Inflammatory macrophage treated with lipopolysaccharide for 1 hour (primary cell): ENCODE measurements at places on chromosomes 12 and 14.

DNA sequence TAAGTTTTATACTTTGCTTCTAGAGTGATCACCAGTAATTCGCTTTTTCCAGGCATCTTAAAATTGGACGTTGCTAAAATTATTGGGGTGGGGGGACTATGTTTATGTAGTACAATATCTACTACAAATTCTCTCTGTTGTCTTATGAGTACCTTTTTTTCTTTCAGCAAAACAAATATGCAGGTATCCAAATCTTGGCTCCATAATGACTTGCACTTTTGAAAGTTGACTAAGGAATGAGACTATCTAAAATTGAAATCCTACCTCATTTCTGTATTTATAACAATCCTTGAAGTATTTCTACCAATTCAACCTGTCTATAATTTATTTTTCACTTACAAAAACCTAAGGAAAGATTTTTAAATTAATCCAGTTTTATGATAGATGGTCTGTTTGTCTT is 2.4 kb downstream of the DYNC1H1 start:
- no peak for DNase-seq

DNA sequence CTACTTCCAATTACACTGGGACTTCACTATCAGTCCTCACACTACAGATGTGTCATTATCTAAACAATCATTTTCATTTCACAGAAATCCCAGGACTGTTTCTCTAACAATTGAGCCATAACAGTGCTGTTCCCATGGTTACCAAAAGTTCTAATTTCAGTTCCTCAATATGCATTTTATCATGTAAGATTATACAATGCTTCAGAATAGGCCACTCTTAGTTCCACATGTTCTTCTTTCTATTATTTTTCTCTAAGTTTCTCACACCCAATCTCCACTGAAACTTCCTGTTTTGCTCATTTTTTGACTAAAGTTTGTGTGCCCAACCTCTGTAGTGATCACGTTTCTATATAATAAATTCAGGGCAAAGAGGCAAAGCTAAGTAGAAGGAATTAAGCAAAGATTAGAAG is 185.8 kb downstream of the DUSP6 start:
- peak; percentile 97 for DNase-seq

DNA sequence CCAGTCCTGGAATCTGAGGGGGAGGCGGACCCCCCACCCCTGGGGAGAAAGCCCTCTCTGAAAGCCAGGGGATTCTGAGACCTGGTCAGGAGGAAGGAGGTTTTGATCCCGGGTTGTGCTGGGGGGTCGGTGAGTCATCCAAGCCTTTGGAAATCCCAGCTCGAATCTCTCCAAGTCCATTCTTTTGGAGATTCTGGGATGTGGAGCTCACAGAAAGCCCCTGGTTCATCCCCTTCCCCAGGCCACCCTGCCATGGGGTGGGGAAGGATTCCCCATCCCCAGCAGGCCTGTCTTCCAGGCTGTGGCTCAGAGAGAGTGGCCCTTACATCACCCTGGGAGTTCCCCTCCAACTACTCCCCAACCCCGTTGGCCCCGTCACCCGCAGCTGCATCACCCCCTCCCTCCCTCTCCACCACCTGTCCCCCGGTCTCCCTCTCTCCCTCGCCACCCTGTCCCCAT is 14.3 kb downstream of the EXOC3L4 start:
- DNase-seq, result peak; percentile 96

- DNase-seq, result no peak
Measured at GRCh38 chr14:106174206-106174605, 647.8 kb downstream of the TMEM121 start.

DNA sequence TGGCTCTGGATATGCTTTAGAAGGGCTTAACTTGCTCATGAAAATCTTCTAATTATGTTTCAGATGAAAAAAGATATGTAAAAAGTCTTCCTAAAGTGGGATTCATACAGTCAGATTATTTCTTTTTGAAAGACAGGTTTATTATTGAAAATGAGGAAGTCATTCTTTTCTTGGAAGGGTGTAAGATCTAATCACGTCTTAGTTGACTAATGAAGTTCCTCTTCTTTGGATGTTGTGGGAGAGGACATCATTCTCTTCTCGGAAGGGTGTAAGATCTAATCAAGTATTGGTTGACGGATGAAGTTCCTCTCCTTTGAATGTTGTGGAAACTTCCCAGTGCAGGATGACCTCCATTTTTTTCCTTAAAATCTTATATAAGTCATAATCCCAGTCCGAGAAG is 74.9 kb downstream of the ALG10 start:
- peak; percentile 2 for DNase-seq
